NCI-H1048 (cell line): ENCODE measurements at places on chromosomes 7 and 10.
A peak's percentile ranks its signal among the peaks of the same experiment; 100 is the strongest.

DNA sequence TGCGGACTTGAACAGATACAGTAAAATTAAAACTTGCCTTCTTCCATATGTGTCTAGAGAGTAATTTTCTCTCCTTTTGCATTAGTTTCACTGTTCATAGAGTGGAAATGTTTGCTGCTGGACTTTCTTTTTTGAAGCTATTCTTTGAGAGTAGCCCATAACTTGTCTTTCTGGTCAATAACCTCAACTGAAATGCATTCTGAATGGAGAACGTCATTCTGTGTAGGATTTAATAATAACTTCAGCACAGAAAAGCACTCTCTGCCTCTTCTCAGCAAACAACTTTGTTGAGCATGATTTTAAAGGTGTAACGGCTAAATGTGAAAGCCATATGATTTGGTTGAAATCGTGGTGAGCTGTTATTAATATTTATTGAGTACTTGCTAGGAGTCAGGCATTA, 111.8 kb downstream of the CUX1 start:
- no peak for DNase-seq

DNA sequence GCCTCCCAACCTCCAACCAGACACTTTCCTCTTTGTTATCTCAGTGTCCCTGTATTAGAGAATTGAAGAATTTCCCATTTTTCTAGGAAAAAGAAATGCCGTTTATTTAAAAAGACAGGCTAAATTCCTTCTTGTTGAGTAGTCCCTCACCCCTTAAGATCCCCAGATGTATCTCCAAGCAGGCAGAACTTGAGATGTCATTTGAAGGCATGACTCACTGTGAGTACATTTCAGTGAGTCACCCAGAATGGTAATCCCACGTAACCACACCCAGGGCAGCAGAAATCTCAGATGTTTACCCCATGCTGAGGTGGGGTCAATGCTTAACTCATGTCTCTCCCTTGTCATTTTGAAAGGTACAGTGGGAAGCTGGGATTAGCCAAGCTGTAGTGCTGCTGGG, 4.4 kb downstream of the ZNF655 start:
- DNase-seq, result no peak

DNA sequence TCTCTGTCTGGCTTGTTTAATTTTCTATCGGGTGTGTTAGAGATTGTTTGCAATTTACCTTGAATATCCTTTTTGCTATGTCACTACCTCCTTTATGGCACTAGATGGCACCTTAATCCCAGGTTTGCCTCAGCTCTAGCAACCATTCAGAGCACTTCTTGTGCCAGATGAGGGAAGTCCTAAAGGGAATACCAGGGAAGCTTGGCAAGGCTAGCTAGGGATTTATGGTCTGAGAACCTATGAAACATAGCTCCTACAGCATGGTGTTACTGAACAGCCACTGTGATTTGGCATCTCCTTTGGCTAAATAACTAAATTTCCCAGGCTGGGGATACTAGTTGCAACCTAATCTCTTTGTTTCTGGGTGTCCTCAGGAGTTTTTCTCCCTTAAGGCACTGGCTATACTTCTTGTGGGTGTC, 69.0 kb upstream of the VOPP1 start:
- DNase-seq, result peak; percentile 76

- no peak for DNase-seq
Measured at GRCh38 chr7:18003286-18003994, 24.2 kb downstream of the PRPS1L1 start.

DNA sequence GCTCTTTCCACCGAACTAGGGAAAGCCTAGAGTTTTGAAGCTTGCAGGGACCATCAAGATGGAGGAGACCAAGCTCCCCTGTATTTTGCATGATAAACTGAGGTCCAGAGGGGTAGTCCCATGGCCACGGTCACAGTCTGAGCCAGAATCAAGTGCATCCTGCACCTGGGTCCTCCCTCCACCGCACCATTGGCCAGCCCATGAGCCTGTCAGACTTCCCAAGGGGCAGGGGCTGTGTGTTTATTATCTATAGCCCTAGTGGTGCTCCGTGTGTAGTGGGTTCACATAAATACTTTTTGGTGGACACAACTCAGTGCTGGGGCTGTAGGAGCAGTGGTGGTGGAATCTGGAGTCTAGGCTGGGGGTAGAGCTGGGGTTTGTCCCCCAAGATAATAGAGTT, 3.6 kb downstream of the CALHM3 start:
- no peak for DNase-seq

GRCh38 chr10:113169853-113170460, 219.9 kb downstream of the TCF7L2 start:
- no peak for DNase-seq

DNA sequence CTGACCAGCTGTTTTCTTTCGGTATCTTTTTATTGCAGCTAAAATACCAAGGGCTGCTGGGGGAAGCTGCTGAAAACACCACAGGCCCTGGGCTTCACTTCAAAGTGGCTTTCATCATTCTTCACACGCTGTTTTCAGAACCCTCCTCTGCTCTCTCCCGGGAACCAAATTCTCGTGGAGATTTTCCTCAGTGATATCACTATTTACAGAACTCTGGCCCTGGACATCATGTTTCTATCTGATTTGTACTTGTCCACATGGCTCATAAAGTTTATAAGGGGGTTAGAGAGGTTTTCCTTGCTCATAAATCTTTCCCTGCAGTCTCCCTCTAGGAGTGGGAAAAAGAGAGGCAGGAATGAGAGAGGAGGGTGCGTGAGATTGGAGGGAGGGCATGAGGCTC, 177.4 kb upstream of the NPVF start:
- DNase-seq, result no peak

GRCh38 chr10:5448333-5449001, 36.1 kb downstream of the NET1 start:
- DNase-seq, result no peak

DNA sequence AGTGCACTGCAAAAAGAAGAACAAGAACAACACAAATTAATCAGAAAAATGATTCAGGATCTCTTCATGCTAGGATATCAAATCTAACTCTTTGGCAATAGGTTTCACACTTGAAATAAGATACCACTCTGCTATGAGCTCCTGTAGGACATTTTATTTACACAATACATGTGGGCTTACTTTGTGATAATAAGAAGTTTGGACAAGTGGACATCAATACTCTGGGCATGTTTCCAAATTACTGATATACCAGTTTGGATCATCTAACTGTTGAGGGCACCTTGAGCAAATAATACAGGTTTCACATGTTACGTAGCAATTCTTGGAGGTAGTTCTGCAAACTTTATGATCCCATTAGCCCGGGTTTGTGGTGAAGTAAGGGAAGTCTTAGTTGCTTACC, 59.8 kb downstream of the CPVL start:
- no peak for DNase-seq

DNA sequence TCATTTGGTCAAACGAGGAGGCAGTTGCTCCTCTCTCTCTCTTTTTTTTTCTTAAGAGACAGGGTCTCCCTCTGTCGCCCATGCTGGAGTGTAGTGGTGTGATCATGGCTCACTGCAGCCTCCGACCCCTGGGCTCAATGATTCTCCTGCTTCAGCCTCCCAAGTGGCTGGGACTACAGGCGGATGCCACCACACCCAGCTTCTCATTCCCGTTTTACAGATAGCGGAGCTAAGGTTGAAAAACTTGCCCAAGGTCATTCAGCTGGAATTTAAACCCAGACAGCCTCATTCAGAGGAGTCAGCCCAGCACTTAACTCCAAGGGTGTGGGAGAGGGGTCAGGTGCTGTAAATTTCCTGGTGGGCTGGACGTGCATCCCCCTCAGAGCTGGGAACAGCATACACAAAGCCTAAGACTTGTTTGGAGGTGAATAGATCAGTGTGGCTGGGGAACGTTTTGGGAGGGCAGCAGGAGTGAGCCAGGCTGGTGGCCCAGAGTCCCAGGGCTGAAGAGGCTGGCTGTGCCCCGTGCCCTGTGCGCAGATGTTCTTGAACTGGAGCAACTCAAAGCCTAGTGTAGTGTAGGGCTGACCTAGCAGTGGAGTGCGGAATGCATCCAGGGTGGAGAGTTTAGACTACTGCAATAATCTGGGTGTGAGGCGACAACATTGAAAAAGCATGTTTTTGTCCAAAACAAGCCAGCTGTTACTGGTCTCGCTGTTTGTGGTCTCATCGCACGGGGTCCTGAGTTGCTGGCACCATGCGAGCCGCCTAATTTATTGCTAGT, 2.3 kb downstream of the HTRA1 start:
- no peak for DNase-seq

GRCh38 chr10:115073796-115074195, 19.4 kb upstream of the ATRNL1 start:
- no peak for DNase-seq

DNA sequence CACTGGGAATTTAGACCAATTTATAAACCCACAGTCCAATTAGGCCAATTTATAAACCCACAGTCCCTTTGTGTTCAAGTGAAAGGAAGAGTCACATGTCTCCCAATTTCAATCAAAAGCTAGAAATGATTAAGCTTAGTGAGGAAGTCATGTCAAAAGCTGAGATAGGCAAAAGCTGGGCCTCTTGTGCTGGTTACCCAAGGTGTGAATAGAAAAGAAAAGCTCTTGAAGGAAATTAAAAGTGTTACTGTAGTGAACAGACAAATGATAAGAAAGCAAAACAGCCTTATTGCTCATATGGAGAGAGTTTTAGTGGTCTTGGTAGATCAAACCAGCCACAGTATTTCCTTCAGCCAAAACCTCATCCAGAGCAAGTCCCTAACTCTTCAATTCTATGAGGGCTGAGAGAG, 245.0 kb downstream of the HDAC9 start:
- no peak for DNase-seq

DNA sequence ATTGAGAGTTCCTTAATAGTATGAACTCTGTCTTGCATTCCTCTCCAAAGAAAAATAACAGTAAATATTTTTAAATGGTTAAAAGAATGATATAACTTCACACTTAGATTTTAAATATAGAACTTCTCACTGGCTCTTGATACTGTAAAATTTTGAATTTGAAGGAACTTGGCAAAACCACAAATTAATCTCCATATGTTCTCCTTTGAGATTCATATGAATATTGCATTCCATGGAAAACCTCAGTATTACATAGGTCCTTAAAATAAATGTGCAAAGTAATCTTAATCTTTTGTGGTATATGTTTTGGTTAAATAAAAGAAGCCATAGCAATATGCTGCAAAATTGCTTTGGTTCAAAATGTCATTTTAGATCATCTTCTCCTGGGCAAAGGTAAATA, 1137.6 kb upstream of the LRRTM3 start:
- no peak for DNase-seq

- DNase-seq, result peak; percentile 11
Measured at GRCh38 chr7:47179812-47180515, 401.9 kb downstream of the TNS3 start.

- DNase-seq, result no peak
Measured at GRCh38 chr10:95260397-95260881, 30.4 kb downstream of the PDLIM1 start.

- DNase-seq, result no peak
Measured at GRCh38 chr10:68105820-68106219, 3.5 kb upstream of the MYPN start.

GRCh38 chr7:112802406-112802805, 12.2 kb upstream of the TMEM168 start:
- no peak for DNase-seq

GRCh38 chr10:97328646-97329453, 5.7 kb downstream of the FRAT2 start:
- no peak for DNase-seq

DNA sequence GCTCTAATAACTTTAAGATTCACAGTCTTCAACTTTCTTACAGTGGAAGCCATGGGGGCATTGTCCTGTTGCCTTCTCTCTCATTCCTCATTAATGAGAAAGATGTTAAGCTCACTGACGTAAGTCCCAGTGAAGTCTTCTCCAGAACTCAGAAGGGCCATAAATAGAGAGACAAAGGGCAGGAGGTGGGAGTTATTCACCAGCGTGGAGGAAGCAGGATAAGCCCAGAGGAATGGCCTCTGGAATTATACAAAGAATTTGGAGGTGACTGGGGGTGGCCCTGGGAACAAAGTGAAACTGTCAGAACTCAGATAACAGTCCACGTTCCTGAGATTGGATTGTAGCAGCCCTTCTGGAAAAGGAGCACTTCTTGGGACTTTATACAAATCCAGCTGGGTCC, 52.4 kb downstream of the SORBS1 start:
- no peak for DNase-seq

DNA sequence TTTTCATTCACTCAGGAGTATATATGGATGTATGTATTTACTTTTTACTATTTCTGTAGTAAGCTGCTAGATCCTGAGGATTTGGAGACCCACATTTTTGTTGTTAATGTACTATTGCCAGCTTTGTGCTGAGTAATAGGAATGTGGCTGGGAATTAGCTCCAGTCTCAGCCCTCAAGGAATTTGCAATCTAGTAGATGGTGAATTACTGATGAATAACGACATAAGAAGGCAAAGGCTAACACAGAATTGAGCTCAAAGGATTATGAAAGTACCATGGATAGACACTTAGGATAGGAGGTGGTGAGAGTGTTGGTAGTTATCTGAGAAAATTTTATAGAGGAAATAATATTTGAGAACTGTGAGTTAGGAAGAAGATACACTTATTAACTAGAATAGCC, 19.9 kb downstream of the CASD1 start:
- no peak for DNase-seq

DNA sequence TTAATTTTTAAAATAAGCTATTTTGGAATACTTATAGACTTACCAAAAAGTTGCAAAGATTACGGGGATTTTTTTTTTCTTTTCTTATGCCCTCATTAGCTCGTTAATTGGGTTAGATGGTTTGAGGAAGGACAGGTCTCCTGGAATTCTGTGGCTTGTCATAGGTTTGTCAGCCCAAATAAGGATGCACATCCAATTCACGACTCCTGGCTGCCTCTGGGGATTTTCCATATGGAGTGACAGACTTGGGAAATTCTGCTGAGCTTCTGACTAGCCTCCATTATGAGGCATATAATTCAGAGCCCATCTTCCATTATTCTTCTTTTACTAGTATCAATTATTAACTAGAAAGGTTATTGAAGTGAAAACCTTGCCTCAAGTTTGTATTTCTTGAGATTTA, 102.1 kb downstream of the AUTS2 start:
- DNase-seq, result no peak

GRCh38 chr10:3647074-3647473, 137.9 kb downstream of the KLF6 start:
- no peak for DNase-seq

GRCh38 chr7:112022128-112022527, 184.1 kb downstream of the DOCK4 start:
- no peak for DNase-seq

DNA sequence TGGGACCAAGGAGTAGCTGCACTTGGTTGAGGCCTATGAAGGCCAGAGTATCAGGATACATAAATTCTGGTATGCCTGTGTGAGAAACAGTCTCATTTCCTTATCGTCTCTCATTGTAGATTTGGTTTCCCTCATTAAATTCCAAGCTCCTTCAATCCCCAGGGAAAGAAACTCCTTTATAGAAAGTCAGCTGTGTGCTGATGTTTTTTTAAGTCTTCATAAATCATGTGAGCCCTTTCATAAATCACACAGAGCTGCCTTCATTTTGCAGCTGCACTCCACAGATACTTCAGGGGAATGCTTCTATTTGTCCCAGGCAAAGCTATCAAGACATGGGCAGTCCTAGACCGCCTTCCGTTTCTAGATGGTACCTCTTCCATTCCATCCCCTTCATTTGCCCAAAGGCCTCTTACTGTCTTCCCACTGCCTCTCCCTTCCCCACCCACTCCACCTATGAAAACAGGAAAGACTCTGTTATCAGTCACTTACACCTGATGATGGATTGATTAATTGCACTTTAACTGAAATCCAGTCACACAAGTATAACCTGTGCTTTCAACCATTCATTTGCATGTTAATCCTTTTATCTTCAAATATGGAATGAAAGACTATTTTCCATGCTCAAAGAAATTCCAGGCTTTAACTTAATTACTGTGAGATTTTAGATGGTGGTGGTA, 290.2 kb downstream of the C7orf25 start:
- DNase-seq, result peak; percentile 35
